ENCODE measurements at places on chromosomes 3 and 15. TPM values are rescaled to one million over a fixed set of nuclear protein-coding genes. Genes with fewer than 3 reads are reported as not detected.

The WDR93 gene
- 0.15 TPM for total RNA-seq

The HDGFL3 gene
- total RNA-seq: 50.6 TPM

The RPL35A gene
- 1,086 TPM for total RNA-seq

The FETUB gene
- not detected for total RNA-seq

The SRPRB gene
- 38.2 TPM for total RNA-seq

The RASGRP1 gene
- total RNA-seq: not detected

The STAB1 gene
- total RNA-seq: 0.50 TPM

The EFCAB12 gene
- total RNA-seq: 0.15 TPM

The PRR23A gene
- total RNA-seq: not detected

The HGD gene
- total RNA-seq: not detected

The TNNC1 gene
- total RNA-seq: not detected

The ACKR2 gene
- total RNA-seq: under 0.01 TPM

The MOBP gene
- total RNA-seq: not detected

The MINDY4B gene
- total RNA-seq: not detected

The GOLGA6L4 gene
- 0.59 TPM for total RNA-seq

The ECE2 gene
- not detected for total RNA-seq

The CEMIP gene
- total RNA-seq: 2.7 TPM

The ITIH4 gene
- 0.45 TPM for total RNA-seq

The FBN1 gene
- 87.0 TPM for total RNA-seq

The AGTR1 gene
- 2.8 TPM for total RNA-seq

The PP2D1 gene
- not detected for total RNA-seq

The PLA2G4D gene
- total RNA-seq: not detected

The SYNPR gene
- not detected for total RNA-seq

The SLC30A4 gene
- total RNA-seq: 3.7 TPM

The ANKDD1A gene
- 2.7 TPM for total RNA-seq

The STRIT1 gene
- total RNA-seq: not detected

The FBXW12 gene
- total RNA-seq: not detected

The MCTP2 gene
- 1.8 TPM for total RNA-seq

The NT5DC2 gene
- total RNA-seq: 265 TPM

The CSTA gene
- total RNA-seq: 1.0 TPM

The SOX14 gene
- not detected for total RNA-seq

The ZNF80 gene
- total RNA-seq: not detected

The CADPS gene
- 0.50 TPM for total RNA-seq

The CHRNA7 gene
- not detected for total RNA-seq

The THOC7 gene
- total RNA-seq: 62.9 TPM

The GAP43 gene
- total RNA-seq: 0.50 TPM

The SERPINI2 gene
- total RNA-seq: not detected

The ZNF654 gene
- 1.8 TPM for total RNA-seq

The TM4SF1 gene
- 155 TPM for total RNA-seq

The UQCC5 gene
- 1.2 TPM for total RNA-seq

The ZNF385D gene
- 1.3 TPM for total RNA-seq

The ZNF770 gene
- 10.9 TPM for total RNA-seq

The RFTN1 gene
- 19.3 TPM for total RNA-seq

The TEX55 gene
- not detected for total RNA-seq

The DAZL gene
- total RNA-seq: not detected

The DUOXA2 gene
- not detected for total RNA-seq

The CACNA1D gene
- under 0.01 TPM for total RNA-seq

The LACTB gene
- 11.4 TPM for total RNA-seq

The LRRC15 gene
- total RNA-seq: not detected

The ISLR2 gene
- not detected for total RNA-seq

The HAPLN3 gene
- total RNA-seq: 4.9 TPM

The RPSA gene
- total RNA-seq: 2,759 TPM

The SH2D7 gene
- total RNA-seq: not detected

The P3H2 gene
- 6.4 TPM for total RNA-seq

The CCDC39 gene
- not detected for total RNA-seq
